Thymus (tissue), 14 donors: ENCODE measurements at places on chromosomes 1 and 21. TPM values are rescaled to one million over a fixed set of nuclear protein-coding genes. Genes with fewer than 3 reads are reported as not detected.

GRCh38 chr1:77546890-77547289 lies 135.6 kb downstream of the ZZZ3 start:
- H3K27me3 ChIP-seq: no peaks in the 10 kb centered on the region
- no peak overlapping the region for H3K27ac ChIP-seq
- DNase-seq: no peak
- no peaks in the 10 kb centered on the region for H3K36me3 ChIP-seq

DNA sequence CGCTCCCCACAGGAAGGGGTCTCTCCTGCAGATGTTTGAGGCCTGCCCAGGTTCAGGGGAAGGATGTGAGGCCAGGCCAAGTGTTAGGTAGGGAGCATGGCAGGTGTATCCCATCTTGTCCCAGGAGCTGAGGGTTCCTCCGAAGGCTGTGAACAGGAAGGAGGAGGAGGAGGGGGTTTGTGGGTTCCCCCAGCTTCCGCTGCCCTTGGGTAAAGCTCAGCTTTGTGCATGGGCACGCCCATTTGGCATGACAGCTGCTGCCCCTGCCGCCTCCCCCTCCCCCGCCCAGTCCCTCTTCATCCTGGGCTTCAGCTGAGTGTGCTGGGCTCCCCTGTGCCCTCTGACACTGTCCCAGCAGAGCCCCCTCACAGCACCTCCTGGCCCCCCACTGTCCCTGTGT lies 25.5 kb downstream of the TNFRSF8 start:
- peak overlapping the region; percentile 44 for H3K27ac ChIP-seq
- no peaks in the 10 kb centered on the region for H3K27me3 ChIP-seq
- peaks cover 23% of the 10 kb centered on the region for H3K4me1 ChIP-seq
- H3K4me3 ChIP-seq: no peak overlapping the region
- no peaks in the 10 kb centered on the region for H3K36me3 ChIP-seq
- peak; percentile 69 for DNase-seq

GRCh38 chr21:38930066-38930465 lies 124.3 kb downstream of the ETS2 start:
- no peak overlapping the region for H3K27ac ChIP-seq
- DNase-seq: no peak
- no peaks in the 10 kb centered on the region for H3K27me3 ChIP-seq

DNA sequence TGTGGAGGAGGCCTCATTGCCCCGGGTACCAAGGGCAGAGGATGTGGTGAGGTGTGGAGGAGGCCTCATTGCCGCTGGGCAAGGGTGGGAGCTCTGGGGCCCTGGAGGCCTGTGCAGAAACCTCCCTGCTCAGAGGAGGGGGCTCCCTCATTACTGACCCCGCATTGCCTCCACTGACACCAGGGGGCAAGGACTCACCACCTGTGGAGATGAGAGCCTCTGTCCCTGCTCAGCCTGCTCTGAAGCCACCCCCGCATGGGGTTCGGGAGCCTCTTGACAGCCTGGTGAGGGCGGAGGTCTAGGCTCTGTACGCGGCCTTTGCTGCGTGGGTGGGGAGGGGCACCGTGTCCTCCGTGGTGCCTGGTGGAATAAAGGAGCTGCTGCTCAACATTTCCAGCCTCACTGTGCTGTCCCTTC lies 95.0 kb upstream of the COL6A1 start:
- no peaks in the 10 kb centered on the region for H3K36me3 ChIP-seq
- H3K27me3 ChIP-seq: no peaks in the 10 kb centered on the region
- DNase-seq: no peak
- H3K4me3 ChIP-seq: no peak overlapping the region

GRCh38 chr1:244821134-244821533 lies 14.3 kb upstream of the COX20 start:
- H3K36me3 ChIP-seq: no peaks in the 10 kb centered on the region
- H3K27ac ChIP-seq: no peak overlapping the region
- H3K4me1 ChIP-seq: no peaks in the 10 kb centered on the region
- DNase-seq: no peak
- H3K27me3 ChIP-seq: no peaks in the 10 kb centered on the region

DNA sequence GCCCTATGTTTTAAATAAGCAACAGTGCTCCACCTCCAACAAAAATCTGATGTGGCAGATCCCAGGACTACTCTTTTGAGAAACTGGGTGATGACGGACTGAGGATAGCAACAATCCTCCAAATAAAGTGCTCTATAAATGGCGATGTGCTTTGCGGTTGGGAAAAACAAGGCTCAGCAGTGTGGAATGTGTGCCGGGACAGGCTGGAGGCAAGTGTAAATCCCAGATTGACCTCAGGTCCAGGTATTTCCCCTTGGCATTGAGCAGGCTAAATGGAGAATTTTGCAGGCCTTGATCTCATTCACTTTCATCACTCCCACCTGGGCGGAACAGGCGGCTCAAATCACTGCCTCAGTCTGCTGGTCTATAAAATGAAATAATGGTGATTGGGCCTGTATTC lies 35.1 kb downstream of the LRRC42 start:
- no peak overlapping the region for H3K27ac ChIP-seq
- H3K36me3 ChIP-seq: no peaks in the 10 kb centered on the region
- no peak overlapping the region for H3K4me3 ChIP-seq
- no peaks in the 10 kb centered on the region for H3K27me3 ChIP-seq
- peaks cover 4% of the 10 kb centered on the region for H3K4me1 ChIP-seq

- no peak for DNase-seq
- H3K4me1 ChIP-seq: no peaks in the 10 kb centered on the region
- no peak overlapping the region for H3K4me3 ChIP-seq
- no peaks in the 10 kb centered on the region for H3K36me3 ChIP-seq
Observed at GRCh38 chr21:45300786-45301520, 13.3 kb upstream of the POFUT2 start.

DNA sequence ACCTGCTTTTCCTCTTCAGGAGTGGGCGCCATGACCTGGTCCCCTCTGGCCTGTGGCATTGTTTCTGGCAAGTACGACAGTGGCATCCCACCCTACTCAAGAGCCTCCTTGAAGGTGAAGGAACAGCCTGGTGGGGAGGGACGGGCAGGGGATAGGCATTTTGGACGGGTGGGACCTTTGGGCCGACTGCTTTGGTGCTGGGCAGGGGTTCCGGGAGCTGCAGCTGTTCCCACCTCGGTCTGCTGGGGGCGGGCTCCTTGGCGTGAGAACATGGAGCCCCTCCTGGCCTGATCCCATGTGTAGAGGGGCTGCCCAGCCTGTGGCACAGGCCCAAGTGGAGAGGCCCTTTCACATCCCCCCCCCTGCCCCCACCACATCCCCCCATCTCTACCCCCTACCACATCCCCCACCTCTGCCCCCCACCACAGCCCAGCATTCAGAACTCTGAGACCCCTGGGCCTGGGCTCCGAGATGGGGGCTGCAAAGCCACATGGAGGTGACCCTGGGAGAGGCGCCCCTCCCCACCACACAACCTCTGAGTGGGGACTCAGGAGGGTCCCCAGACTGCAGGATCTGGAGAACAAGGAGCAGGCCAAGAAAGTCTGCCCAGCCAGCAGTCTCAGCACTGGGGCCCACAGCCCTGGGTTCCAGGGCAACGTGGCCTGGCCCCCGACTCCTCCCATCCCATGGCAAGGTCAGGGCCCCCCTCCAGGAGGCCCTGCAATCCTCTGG lies 50.0 kb downstream of the KCNAB2 start:
- H3K36me3 ChIP-seq: peaks cover 4% of the 10 kb centered on the region

Gene NBPF6
- not detected for total RNA-seq

Gene IFI16
- total RNA-seq: 204 TPM

Gene ROR1
- 5.2 TPM for total RNA-seq
